ENCODE measurements at places on chromosomes 7 and 10. TPM values are rescaled to one million over a fixed set of nuclear protein-coding genes. Genes with fewer than 3 reads are reported as not detected.

GRCh38 chr7:47890125-47890524 lies 58.1 kb downstream of the PKD1L1 start:
- DNase-seq = no peak
- no peaks in the 10 kb centered on the region for H3K4me1 ChIP-seq
- H3K27ac ChIP-seq = no peak overlapping the region
- H3K27me3 ChIP-seq = peaks cover 14% of the 10 kb centered on the region

DNA sequence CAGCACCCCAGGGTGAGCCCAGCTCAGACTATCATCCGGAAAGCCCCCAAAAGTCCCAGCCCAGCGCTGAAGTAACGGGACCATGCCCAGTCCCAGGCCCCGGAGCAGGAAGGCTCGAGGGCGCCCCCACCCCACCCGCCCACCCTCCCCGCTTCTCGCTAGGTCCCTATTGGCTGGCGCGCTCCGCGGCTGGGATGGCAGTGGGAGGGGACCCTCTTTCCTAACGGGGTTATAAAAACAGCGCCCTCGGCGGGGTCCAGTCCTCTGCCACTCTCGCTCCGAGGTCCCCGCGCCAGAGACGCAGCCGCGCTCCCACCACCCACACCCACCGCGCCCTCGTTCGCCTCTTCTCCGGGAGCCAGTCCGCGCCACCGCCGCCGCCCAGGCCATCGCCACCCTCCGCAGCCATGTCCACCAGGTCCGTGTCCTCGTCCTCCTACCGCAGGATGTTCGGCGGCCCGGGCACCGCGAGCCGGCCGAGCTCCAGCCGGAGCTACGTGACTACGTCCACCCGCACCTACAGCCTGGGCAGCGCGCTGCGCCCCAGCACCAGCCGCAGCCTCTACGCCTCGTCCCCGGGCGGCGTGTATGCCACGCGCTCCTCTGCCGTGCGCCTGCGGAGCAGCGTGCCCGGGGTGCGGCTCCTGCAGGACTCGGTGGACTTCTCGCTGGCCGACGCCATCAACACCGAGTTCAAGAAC lies 1.1 kb downstream of the VIM start:
- DNase-seq = no peak
- H3K27ac ChIP-seq = peak overlapping the region; percentile 59
- H3K4me1 ChIP-seq = peaks cover 37% of the 10 kb centered on the region
- peak overlapping the region; percentile 71 for H3K4me3 ChIP-seq
- peaks cover 34% of the 10 kb centered on the region for H3K27me3 ChIP-seq
- no peaks in the 10 kb centered on the region for H3K36me3 ChIP-seq

DNA sequence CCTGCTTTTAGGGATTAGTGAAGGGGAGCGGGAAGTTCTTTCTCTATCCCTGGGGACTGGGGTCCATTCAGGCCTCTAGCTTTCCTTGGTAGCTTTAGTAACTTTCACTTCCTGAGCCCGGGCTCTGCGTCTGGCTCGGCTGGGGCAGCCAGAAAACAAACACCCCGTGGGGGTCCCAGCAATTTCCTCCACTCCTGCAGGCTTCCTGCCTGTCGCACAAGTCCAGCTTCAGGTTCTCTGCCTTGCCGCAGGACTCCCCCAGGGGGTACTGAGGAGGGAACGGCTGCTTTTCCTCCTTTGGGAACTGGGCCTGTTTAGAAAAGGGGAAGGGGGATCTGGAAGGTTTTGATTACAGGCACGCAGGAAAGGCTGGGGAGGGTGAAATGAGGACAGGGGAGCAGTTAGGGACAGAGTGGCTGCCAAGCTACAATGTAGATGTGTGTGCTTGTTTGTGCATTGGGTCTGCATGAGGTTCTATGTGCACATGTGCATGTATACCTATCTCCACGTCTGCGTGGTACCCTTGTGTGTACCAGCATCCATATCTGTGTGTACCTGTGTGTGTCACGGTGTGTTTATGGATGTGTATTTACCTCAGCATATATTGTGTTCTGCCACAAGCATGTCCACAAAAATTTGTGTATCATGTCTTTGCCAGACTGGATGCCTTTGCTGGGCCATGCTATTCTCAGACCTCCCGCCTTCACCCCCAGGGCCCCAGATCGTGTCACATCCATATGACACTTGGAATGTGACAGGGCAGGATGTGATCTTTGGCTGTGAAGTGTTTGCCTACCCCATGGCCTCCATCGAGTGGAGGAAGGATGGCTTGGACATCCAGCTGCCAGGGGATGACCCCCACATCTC lies 2.0 kb downstream of the KAZALD1 start:
- peaks cover 75% of the 10 kb centered on the region for H3K4me1 ChIP-seq
- no peaks in the 10 kb centered on the region for H3K27me3 ChIP-seq
- H3K4me3 ChIP-seq = no peak overlapping the region
- H3K36me3 ChIP-seq = no peaks in the 10 kb centered on the region
- no peak overlapping the region for H3K27ac ChIP-seq

DNA sequence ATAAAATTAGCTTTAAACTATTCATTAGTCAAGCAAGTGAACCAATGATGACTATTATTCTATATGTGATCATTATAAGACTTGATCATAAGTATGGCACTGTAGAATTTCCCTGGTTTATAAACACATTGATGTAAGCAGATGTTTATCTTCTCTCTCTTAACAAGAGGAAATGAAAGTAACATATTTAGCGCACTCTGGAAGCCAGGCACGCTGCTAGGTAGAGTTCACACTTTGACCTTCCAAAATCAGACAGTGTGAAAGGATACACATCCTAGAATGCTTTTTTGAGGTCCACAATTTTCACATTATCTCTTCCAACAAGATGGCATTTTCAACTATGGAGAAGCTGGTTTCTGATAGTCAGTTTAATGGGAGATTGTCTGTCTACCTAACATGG lies 529.4 kb upstream of the IGFBP3 start:
- H3K4me3 ChIP-seq = no peak overlapping the region
- no peak for DNase-seq
- no peak overlapping the region for H3K27ac ChIP-seq
- H3K27me3 ChIP-seq = no peaks in the 10 kb centered on the region
- no peaks in the 10 kb centered on the region for H3K36me3 ChIP-seq

MRPS17 gene
- 27.5 TPM for total RNA-seq
